ENCODE measurements at places on chromosomes 4 and X.

- H3K4me1 ChIP-seq = peaks cover 16% of the 10 kb centered on the region
- H3K27ac ChIP-seq = peak overlapping the region; percentile 58
- no peak overlapping the region for H3K4me3 ChIP-seq
- H3K27me3 ChIP-seq = no peaks in the 10 kb centered on the region
- DNase-seq = peak; percentile 2
- H3K36me3 ChIP-seq = peaks cover 28% of the 10 kb centered on the region
These were observed 30.8 kb downstream of the MRPL1 start for GRCh38 chr4:77893451-77893850.

GRCh38 chrX:49656533-49656932 is 39.3 kb downstream of the PAGE1 start:
- DNase-seq = no peak
- no peak overlapping the region for H3K27ac ChIP-seq
- no peaks in the 10 kb centered on the region for H3K36me3 ChIP-seq
- H3K4me3 ChIP-seq = no peak overlapping the region

DNA sequence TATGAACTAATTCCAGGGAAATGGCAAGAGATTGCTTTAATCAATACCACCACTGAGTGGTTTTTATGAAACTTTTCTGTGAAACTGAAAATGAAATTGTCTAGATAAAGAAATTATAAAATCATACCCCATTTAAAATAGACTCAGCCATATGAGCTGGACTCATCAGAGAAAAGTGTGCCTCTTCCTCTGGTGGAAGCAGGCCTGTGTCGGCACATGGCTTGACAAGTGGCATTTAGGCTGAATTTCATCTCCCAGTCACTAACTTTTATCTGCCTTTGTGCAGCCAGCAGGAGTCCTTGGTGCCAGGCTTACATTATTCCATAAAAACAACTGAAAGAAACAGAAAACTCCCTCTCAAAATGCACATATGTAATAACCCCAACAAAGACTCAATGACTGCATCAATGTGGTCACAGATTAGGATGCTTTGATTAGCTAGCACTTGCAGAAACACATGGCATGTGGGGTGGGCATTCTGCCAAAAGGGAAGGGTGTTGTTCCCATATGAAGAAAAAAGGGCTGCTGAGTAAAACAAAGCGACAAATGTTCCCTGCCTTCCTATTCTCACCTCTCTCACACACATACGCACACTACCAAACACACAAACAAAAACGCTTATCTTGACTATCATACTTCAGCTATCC is 232.3 kb downstream of the PABPC4L start:
- H3K36me3 ChIP-seq = no peaks in the 10 kb centered on the region
- no peak overlapping the region for H3K27ac ChIP-seq
- H3K27me3 ChIP-seq = no peaks in the 10 kb centered on the region
- H3K4me1 ChIP-seq = no peaks in the 10 kb centered on the region
- no peak overlapping the region for H3K4me3 ChIP-seq

DNA sequence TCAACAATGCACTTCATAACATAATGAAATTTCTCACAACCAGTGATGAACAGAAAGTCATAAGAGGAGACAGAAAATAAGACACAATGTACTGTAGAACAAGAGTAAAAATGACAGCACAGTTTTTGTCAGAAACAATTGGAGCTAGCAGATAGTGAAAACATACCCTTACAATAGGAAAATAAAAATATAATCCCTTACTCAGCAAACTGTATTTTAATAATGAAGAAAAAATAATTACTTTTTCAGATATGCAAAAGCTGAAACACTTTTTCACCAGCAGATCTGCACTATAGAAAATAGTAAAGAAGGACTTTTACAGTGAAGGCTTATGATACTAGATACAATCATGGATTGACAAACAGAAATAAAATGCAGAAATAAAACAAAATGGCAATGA is 126.3 kb downstream of the TRAM1L1 start:
- DNase-seq = no peak
- H3K4me3 ChIP-seq = no peak overlapping the region
- H3K27ac ChIP-seq = no peak overlapping the region
- no peaks in the 10 kb centered on the region for H3K27me3 ChIP-seq
- H3K36me3 ChIP-seq = no peaks in the 10 kb centered on the region

- peaks cover 5% of the 10 kb centered on the region for H3K4me1 ChIP-seq
- no peak for DNase-seq
- H3K36me3 ChIP-seq = no peaks in the 10 kb centered on the region
- peaks cover 4% of the 10 kb centered on the region for H3K27me3 ChIP-seq
- no peak overlapping the region for H3K27ac ChIP-seq
- no peak overlapping the region for H3K4me3 ChIP-seq
These were observed 68.2 kb upstream of the TAPT1 start for GRCh38 chr4:16294455-16294854.

DNA sequence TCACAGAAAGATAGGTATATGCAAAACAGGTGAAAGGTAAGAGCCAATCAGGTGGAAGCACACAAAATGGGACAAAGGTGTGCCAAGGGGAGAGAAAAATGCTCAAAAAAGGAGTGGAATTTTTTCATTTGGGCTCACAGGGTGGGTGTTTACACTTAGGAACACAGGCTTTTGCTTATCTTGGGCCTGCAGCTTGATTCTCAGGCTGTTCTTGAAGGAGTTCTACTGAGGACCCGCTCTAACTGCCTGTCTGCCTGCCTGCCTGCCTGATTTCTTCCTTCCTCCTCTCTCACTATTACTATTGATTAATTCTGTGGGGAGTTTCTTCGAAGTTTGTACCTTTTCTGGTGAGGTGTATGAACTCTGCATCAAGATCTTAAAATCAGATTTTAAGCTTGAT is 120.3 kb upstream of the CTSO start:
- no peaks in the 10 kb centered on the region for H3K4me1 ChIP-seq
- no peak for DNase-seq
- H3K27ac ChIP-seq = no peak overlapping the region
- no peaks in the 10 kb centered on the region for H3K27me3 ChIP-seq

DNA sequence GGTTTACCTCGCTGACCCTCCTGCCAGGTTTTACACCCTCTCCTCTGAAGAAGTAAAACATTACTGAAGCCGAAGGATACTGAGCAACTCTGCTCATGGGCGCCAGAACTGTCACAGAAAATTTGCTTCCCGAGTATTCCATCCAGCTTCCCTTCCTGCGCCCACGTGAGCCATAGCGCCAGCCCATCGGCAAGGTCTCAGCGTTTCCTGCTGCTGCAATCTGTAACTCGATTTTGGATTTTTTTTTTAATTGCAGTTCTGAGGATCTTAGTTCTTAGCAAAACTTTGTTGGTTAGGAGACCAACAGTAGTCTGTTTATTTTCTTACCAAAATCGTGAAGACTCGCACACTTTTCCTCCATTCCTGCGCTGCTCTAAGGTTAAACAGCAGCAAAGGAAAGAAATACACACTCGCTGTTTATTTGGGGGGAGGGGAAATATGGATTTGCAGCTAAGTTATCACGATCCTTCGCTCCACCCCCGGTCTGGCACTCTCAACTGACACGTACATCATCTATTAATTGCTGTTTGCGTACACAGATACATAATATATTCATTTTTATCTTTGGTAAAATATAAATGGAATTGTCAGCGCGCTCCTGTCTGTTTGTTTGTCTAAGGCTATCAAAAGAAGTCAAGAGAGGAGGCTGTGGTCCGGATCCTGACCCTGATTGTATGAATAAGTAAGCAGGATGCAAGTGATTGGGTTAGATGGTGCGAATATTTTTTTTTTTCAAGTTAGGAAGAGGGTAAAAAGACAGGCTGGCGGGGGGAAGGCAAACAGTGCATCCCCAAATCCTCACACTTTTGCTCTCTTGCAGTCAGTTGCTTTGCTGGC is at the start of gene TLL1:
TSS of gene TLL1 (plus strand) at position 777 of the 837 bp plus-strand sequence. CDS start 668 bp downstream, outside the sequence.
- peaks cover 21% of the 10 kb centered on the region for H3K27me3 ChIP-seq
- peaks cover 9% of the 10 kb centered on the region for H3K4me1 ChIP-seq
- no peak within 1 kb of the TSS for H3K4me3 ChIP-seq
- no peaks in the 10 kb centered on the region for H3K36me3 ChIP-seq

DNA sequence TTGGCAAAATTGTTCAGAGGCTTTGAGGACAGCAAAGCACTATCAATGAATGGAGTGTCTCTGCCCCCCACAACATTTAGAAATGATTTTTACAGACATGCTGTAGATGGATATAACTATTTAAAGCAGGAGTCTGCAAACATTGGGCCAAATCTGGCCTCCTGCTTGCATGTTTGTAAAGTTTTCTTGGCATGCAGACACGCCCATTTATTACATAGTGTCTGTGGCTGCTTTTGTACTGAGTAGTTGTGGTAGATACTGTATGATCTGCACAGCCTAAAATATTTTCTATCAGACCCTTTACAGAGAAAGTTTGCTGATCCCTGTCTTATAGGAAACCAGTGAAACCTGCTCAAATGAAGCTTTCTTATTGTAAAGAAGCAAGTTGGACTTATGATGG is 45.5 kb upstream of the PHEX start:
- DNase-seq = no peak
- H3K27me3 ChIP-seq = no peaks in the 10 kb centered on the region
- peaks cover 2% of the 10 kb centered on the region for H3K36me3 ChIP-seq
- no peak overlapping the region for H3K4me3 ChIP-seq

All from memory B cell (primary cell).